Breast epithelium (tissue), 4 donors: ENCODE measurements at places on chromosomes 7 and 10. TPM values are rescaled to one million over a fixed set of nuclear protein-coding genes. Genes with fewer than 3 reads are reported as not detected.

MYOZ1 gene
- 1.2 TPM for total RNA-seq

NACAD gene
- total RNA-seq: 3.2 TPM

- no peak for DNase-seq
These were observed 20.4 kb upstream of the TBRG4 start for GRCh38 chr7:45131891-45132290.

DNA sequence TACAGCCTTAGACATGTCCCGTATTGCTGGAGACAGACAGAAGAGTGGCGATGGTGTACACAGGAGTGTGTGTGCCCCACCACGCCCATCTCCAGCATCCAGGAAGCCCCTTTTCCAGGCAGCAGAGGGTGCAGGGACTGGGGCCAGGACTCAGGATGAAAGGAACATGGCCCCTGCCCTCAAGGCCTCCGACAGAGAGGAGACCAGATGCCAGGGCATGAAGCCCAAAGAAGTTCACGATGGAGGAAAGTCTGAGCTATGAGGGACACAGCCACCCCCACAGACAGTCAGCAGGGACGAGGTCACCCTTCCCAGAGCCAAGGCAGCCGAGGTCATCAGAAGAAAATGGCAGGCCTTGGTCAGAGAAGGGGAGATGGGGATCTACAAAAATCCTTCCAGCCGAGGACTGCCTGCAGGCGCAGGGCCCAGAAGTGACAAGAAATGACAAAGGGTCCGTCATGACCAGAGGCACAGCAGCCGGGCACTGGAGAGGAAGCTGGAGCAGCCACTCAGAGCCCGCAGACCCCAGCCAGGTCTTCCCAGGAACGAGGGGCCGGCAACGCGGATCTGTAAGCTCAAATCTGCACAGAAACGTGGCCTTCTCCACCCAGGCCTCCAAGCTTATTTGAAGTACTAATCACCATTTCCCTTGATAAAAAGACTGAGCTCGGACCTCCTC lies 78.7 kb upstream of the PPP2R2D start:
- no peak for DNase-seq

- DNase-seq: no peak
These were observed 276.9 kb downstream of the GATA3 start for GRCh38 chr10:8331387-8331786.

DNA sequence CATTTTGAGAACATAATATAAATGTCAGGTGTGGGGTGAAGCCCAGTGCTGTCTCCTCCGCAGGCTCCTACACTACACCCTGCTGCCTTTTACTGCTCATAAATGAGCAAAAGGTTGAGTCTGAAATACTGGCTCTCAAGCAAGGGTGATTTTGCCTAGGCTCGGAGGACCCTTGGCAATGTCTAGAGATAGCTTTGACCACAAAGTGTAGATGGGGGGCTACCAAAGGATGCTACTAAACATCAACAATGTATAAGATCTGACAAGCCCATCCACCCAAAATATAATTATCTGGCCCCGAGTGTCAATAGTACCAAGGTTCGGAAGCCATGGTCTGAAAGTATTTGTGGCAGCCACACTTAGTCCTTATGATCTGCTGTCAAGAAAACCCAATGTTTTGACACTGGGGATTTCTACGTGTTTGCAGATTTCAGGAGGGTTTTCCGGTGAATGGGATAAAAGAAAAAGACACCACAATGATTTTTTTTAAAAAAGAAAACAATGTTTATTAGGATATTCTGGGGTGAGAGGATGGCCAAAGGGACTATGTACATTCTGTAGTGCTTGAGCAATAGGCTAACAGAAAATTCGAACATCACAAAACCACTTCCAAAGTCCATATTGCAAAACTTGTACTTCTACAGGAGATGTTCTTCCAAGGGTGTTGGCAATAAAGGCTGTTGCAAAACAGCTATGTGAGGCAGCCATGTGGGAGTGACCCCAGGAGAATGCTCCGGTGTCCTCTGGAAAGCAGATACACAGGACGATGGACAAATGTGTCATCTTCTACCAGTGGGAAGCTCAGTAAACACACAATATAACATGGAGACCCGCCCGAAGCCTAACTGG lies 216.3 kb downstream of the GFRA1 start:
- DNase-seq: no peak

- no peak for DNase-seq
These were observed 187.3 kb downstream of the CXCL12 start for GRCh38 chr10:44197646-44198045.
